CD8-positive, alpha-beta memory T cell (primary cell): ENCODE measurements at places on chromosomes 6 and 20. TPM values are rescaled to one million over a fixed set of nuclear protein-coding genes. Genes with fewer than 3 reads are reported as not detected.

GRCh38 chr20:16541878-16542277 lies 31.4 kb downstream of the KIF16B start:
- H3K27me3 ChIP-seq: no peaks in the 10 kb centered on the region
- H3K4me1 ChIP-seq: no peaks in the 10 kb centered on the region
- no peak for DNase-seq
- H3K4me3 ChIP-seq: no peak overlapping the region
- H3K27ac ChIP-seq: no peak overlapping the region

GRCh38 chr6:149493761-149494320 lies 9.0 kb upstream of the ZC3H12D start:
- no peaks in the 10 kb centered on the region for H3K27me3 ChIP-seq
- peaks cover 42% of the 10 kb centered on the region for H3K4me1 ChIP-seq
- H3K36me3 ChIP-seq: no peaks in the 10 kb centered on the region
- H3K27ac ChIP-seq: no peak overlapping the region
- no peak overlapping the region for H3K4me3 ChIP-seq

GRCh38 chr6:69796073-69796641 lies 653 bp downstream of the LMBRD1 start:
- no peaks in the 10 kb centered on the region for H3K36me3 ChIP-seq
- peak; percentile 50 for DNase-seq
- H3K27me3 ChIP-seq: no peaks in the 10 kb centered on the region
- H3K4me1 ChIP-seq: peaks cover 27% of the 10 kb centered on the region
- peak overlapping the region; percentile 97 for H3K27ac ChIP-seq

The BTNL2 gene
- total RNA-seq: not detected

The MAS1 gene
- not detected for total RNA-seq

- H3K27ac ChIP-seq: peak overlapping the region; percentile 89
- no peaks in the 10 kb centered on the region for H3K36me3 ChIP-seq
- peaks cover 90% of the 10 kb centered on the region for H3K4me1 ChIP-seq
- no peak for DNase-seq
Observed at GRCh38 chr20:47353692-47354463, 2.6 kb downstream of the ZMYND8 start.

- H3K36me3 ChIP-seq: no peaks in the 10 kb centered on the region
- DNase-seq: no peak
- no peaks in the 10 kb centered on the region for H3K4me1 ChIP-seq
Observed at GRCh38 chr6:121522771-121523386, 87.4 kb downstream of the GJA1 start.

DNA sequence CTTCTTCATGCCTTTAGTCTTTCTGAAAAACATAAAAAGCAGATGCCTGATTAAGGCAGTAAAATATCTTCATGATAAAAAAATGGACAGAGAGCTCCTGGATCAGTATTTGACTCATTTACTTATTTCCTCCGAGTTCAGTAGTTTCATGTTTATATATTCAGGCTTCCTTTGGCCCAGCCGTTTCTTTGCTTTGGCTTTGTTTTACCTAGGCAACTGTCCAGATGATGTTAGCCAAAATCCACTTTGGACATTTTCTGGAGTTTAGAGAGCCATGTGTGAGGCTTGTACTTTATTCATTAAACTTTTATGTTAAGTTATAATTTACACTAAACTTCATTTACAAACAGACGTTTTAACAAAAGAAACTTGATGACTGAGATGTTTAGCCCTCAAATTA lies 307.1 kb upstream of the RSPO3 start:
- H3K36me3 ChIP-seq: no peaks in the 10 kb centered on the region
- H3K4me3 ChIP-seq: no peak overlapping the region
- no peaks in the 10 kb centered on the region for H3K27me3 ChIP-seq
- no peaks in the 10 kb centered on the region for H3K4me1 ChIP-seq

The LIME1 gene
- total RNA-seq: 18.4 TPM

DNA sequence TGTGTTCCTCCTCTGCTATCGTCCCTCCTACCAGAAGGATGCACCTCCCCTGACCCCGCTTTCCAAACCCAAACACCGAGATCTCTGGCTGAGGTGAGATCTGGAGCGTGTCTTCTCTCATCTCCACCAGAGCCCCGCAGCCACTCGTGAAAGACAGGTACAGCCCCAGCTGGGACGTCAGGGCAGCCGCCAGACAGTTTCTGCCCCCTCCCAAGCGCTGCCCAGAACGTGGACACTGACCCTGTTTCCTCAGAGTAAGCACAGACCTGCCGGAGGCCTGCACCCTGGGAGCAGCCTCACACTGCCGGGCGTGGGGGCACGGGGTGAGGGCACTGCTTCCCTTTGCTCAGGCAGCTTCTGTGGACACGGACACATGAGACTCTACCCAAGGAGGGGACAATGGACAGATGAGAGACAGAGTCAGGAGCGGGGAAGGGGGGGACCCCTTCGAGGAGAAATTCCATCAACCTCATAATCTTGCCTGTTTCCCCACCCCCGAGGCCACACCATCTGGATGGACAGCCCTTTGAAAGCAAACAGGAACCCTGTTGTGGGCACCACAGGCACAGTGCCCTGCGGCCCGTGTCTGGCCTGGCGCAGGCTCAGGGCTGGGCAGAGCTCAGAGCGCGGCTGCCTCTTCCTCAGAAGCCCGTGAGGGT lies 210.6 kb downstream of the DLL1 start:
- H3K27me3 ChIP-seq: no peaks in the 10 kb centered on the region
- DNase-seq: peak; percentile 26
- H3K4me1 ChIP-seq: no peaks in the 10 kb centered on the region
- H3K36me3 ChIP-seq: no peaks in the 10 kb centered on the region
- no peak overlapping the region for H3K4me3 ChIP-seq

DNA sequence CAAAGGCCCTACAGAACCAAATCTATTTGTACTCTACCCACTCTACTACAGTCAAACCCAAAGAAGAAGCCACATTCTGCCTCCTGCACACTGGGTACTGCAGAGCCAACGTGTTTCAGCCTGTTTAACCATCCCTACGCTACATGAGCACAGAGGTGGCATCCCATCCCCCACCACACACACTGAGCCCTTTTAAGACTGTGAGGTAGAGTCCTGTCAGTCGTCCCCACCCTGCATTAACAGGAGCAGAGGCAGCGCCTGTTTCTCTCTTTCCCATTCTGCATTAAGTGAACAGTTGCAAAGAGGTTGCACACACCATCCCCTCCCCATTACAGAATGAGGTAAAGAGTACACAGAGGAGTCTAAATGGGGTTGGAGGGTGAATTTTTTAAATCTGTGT lies 5.2 kb upstream of the RSPH4A start:
- H3K27me3 ChIP-seq: peaks cover 2% of the 10 kb centered on the region
- H3K4me3 ChIP-seq: no peak overlapping the region
- H3K36me3 ChIP-seq: no peaks in the 10 kb centered on the region
- H3K4me1 ChIP-seq: peaks cover 6% of the 10 kb centered on the region
- no peak for DNase-seq
